ENCODE measurements at places on chromosomes 12 and 14. TPM values are rescaled to one million over a fixed set of nuclear protein-coding genes. Genes with fewer than 3 reads are reported as not detected.

TSPAN11 gene
- polyA plus RNA-seq = 2.1 TPM

R3HDM2 gene
- polyA plus RNA-seq = 9.6 TPM

KLHL33 gene
- 0.15 TPM for polyA plus RNA-seq

EAPP gene
- polyA plus RNA-seq = 53.6 TPM

TMEM229B gene
- 0.42 TPM for polyA plus RNA-seq

ST8SIA1 gene
- polyA plus RNA-seq = 2.5 TPM

PPP2R5C gene
- polyA plus RNA-seq = 75.3 TPM

SYT1 gene
- 47.6 TPM for polyA plus RNA-seq

E2F7 gene
- polyA plus RNA-seq = 43.9 TPM

HHIPL1 gene
- polyA plus RNA-seq = 1.9 TPM

LYZ gene
- polyA plus RNA-seq = 0.16 TPM

RPL10L gene
- polyA plus RNA-seq = not detected

HEBP1 gene
- polyA plus RNA-seq = 46.8 TPM

TTC6 gene
- polyA plus RNA-seq = 0.37 TPM

AMDHD1 gene
- polyA plus RNA-seq = 0.24 TPM

PYGL gene
- polyA plus RNA-seq = 50.9 TPM

OR4E2 gene
- polyA plus RNA-seq = not detected

C12orf54 gene
- polyA plus RNA-seq = not detected

POTEM gene
- polyA plus RNA-seq = not detected

STYK1 gene
- 1.2 TPM for polyA plus RNA-seq

SIX6 gene
- 0.11 TPM for polyA plus RNA-seq

GPR162 gene
- 5.0 TPM for polyA plus RNA-seq

APOLD1 gene
- 1.8 TPM for polyA plus RNA-seq

RNASE3 gene
- polyA plus RNA-seq = not detected

GPR84 gene
- polyA plus RNA-seq = not detected

MAP3K9 gene
- 5.8 TPM for polyA plus RNA-seq

LALBA gene
- not detected for polyA plus RNA-seq

FAM222A gene
- 0.85 TPM for polyA plus RNA-seq

LRIG3 gene
- polyA plus RNA-seq = 1.9 TPM

RTN1 gene
- 4.2 TPM for polyA plus RNA-seq

MYO1H gene
- polyA plus RNA-seq = not detected

IL31 gene
- polyA plus RNA-seq = not detected

GALNT9 gene
- polyA plus RNA-seq = 0.81 TPM

FOXJ2 gene
- polyA plus RNA-seq = 4.9 TPM

ADCY6 gene
- polyA plus RNA-seq = 1.3 TPM

TPH2 gene
- 0.54 TPM for polyA plus RNA-seq

LBHD2 gene
- polyA plus RNA-seq = not detected

Data from GM23338 (cell line).